Stimulated activated CD4-positive, alpha-beta T cell treated with anti-CD3 and anti-CD28 coated beads, Interleukin-4, amount 100 ng/mL, for 4 hours (primary cell): ENCODE measurements at places on chromosomes 1 and 21.

GRCh38 chr1:31670593-31670964 is 25.9 kb upstream of the PEF1 start:
- DNase-seq: no peak

DNA sequence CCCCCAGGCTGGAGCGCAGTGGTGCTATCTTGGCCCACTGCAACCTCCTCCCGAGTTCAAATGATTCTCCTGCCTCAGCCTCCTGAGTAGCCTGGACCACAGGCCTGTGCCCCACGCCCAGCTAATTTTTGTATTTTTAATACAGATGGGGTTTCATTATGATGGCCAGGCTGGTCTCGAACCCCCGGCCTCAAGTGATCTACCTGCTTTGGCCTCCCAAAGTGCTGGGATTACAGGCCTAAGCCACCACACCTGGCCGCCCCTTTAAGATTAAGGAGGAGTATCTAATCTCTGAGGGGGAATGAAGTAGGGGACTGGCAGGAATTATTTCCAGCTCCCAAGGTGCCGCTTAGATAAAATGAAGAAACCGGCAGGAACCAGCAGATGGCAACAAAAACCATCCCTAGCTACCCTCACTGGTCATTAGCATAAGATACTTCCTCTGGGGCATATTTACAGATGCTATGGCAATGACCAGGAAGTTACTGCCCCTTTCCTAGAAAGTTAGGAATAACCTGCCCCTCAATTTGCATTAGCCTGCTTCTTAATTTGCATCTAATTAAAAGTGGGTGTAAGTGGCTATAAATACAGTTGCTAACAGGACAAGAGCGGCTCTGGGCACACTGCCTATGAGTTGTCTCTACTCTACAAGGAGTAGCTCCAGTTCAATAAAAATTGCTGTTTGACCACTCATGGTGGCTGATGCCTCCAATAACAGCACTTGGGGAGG is 7.1 kb upstream of the NSUN4 start:
- no peak for DNase-seq

- no peak for DNase-seq
Measured at GRCh38 chr1:90162216-90162615, 167.3 kb downstream of the ZNF326 start.

GRCh38 chr1:203703586-203703985 is 61.4 kb upstream of the LAX1 start:
- no peak for DNase-seq

- no peak for DNase-seq
Measured at GRCh38 chr1:150186789-150187559, 37.3 kb downstream of the PLEKHO1 start.

GRCh38 chr1:84570436-84571149 is 3.6 kb downstream of the CTBS start:
- no peak for DNase-seq

GRCh38 chr21:41823906-41824305 is 55.2 kb downstream of the PRDM15 start:
- no peak for DNase-seq

GRCh38 chr21:38183961-38184360 is 72.8 kb upstream of the KCNJ15 start:
- no peak for DNase-seq

DNA sequence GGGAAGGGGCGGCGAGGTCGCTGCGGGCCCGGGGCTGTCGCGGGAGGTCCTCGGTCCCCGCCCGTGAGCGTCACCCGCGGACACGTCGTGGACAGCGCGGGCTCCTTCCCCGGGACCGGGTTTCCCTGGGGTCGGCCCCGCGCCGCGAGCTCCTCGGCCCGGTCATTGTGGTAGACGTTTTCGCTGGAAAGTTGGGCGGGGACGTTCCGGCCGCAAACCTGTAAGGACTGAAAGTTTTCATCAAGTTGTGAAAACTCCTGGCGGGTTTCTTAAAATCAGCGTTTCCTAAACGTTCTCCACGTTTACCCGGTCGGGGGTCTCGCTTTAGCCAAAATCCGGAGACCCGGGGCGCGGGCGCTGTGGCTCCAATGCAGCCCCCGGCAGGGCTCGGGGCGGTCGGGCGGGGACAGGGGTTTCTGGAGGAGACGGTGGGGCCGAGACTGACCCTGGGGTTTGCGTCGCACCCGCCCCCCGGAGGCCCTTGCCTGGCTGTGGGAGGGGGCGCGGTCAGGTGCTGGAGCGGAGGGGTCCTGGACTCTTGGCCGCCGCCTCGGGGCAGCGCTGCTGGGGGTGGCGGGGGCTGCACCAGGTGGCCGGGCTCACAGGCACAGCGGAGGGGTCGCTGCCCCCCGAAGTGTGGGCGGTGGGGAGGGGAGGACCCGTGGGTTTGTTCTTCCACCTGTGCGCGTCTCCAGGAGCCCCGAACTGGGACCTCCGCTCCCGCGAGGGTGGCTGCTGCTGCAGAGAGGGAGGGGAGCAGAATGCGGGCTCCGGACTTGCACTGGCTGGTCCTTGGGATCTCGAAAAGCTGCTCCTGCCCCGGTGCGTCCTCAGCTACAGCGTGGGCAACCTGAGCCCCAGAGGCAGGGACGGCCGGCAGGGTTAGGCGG is 827 bp downstream of the PRKCZ start:
- no peak for DNase-seq

DNA sequence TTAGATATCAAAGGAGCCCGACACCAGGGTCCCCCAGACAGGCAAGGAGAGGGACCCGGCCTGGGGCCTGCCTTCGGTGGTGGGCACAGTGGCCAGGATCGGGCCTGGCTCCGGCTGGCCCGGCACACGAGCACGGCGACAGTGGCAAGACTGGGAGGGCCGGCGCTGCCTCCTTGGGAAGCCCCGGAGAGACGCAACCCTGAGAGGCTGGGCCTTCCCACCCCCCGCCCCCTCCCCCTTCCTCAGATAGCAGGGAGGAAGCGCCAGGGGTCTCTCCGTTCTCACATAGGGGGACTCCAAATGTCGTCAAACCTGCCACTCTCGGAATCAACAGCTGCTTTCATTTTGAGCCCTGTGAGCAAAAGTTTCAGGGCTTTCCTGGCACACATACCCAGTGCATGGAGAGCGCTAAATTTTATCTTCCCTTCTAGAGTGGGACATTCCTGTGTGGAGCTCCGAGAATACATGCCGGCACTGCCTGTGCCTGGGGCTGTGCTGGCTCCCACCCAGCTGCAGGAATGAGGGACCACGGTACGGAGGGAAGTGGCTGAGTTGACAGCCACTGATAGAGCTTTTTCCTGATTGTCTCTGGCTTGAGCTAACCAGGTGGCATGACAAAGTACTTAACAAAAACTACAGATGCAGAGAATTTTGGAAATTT is 62.4 kb downstream of the CD247 start:
- DNase-seq: peak; percentile 33

DNA sequence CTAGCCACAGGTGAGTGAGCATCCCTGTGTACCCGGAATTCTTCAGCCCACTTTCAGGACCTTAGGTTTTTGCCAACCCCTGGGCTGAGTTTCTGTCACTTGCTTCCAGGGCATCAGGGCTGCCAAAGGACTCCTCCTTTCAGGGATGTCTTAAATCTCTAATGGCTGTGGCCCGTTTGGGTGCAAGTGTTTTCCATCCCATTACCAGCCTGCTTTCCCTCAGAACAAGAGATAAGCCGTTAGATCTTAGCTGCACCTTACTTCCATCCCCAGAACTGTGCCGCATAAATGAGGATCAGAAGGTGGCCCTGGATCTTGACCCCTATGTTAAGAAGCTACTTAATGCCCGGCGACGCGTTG is 652 bp downstream of the SNAPIN start:
- no peak for DNase-seq

- no peak for DNase-seq
Measured at GRCh38 chr1:58000821-58001220, 545.7 kb downstream of the OMA1 start.

- no peak for DNase-seq
Measured at GRCh38 chr1:164577291-164577690, 18.3 kb downstream of the PBX1 start.

DNA sequence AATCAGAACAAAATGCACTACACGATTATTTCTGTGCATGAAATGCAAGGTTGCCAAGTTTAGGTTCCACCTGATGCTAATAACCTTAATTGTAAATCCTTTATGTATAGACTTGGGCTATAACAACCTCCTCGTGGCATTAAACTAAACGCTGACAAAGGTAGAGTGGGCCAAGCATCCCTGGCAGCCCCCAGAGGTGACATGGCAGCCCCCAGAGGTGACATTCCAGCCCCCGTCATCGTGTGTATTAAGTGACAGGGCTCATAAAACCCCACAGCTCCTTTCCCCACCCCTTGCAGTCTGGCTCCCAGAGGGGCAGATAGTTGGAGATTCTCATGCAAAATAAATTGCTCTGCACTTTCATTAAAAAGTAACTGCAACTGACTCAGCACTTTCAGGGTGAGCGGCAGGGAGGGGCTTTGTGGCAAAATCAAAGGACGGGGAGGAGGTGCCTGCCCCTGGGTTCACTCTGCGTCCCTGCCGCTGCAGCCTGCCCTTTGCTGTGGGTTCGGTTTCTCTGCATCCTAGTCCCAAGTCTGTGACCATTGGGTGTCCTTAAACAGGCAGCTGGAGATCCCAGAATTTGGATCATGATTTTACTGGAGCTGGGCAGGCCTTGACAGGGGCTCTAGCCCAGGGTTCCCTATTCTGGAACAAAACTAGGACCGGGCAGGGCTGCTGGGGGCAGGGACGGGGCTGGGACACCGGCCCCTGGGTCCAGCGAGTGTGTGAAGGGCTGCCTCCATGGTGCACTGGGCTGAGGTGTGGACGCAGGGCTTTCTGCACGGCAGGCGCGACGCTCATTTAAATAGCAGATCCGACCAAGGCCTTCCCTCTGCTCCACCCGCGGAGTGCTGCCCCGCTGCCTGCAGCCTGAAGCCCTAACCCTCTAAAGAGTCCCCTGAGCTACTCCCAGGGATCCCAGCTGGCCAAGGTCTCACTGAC is 234.9 kb upstream of the VAMP3 start:
- no peak for DNase-seq

GRCh38 chr1:224743608-224744164 is 127.6 kb downstream of the CNIH3 start:
- DNase-seq: no peak

DNA sequence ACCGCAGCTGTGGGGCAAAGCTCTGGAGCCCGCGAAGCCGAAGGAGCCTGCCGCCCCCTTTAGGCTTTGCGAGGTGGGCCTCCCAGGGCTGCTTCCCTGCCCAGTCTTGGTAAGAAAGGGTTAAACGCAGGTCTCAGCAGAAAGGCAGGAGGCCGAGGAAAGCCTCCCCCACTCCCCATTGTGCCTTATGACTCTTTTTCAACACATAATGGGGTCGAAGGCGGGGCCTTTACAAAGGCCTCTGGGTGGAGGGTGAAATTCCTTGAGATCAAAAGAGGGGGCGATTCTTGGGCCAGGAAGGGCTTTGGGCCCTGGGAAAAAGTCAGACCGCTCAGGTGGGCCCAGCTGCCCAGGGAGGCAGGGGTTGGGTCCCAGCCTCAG is 880 bp downstream of the ALPL start:
- DNase-seq: no peak

DNA sequence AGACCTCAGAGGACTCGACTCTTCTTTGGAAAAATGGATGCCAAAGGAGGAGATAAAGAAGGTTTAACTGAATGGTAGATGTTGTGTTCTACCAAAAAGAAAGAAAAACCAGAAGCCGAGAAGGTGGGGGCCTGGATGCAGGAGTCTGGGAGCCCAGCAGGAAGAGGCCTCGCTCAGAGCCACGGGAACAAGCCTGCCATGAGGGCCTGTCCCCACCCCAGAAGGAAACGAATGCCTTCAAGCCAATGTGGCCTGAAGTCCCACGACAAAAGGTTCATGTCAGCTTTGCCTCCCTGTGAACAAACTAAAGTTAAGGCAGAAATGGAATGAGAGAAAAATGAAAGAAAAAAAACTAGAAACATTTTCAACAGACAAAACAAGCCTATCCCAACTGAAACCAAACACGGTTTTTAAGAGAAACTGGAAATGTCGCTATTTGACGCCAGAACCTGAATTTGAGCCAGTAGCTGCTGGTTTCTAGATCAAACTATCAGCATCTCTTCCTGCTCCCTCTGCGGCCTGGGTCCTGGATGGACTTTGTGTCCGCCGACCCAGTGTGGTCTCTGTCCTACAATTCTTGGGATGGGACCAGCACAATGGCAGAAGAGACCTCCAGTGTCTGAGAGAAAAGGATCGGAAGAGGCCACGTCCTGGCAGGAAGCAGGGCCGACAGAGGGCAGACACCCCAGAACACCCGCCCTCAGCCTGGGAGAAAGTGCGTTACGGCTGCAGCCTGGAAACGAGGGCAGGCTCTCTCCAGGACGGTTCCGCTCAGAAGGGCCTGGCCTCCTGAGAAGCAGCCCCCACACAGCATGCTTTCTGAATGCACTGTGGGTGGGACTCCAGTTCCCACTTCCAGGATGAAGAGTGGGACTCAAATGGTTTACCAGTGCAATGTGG is 35.2 kb downstream of the SLC45A1 start:
- no peak for DNase-seq

- DNase-seq: peak; percentile 48
Measured at GRCh38 chr1:21175670-21176581, 771 bp downstream of the EIF4G3 start.

DNA sequence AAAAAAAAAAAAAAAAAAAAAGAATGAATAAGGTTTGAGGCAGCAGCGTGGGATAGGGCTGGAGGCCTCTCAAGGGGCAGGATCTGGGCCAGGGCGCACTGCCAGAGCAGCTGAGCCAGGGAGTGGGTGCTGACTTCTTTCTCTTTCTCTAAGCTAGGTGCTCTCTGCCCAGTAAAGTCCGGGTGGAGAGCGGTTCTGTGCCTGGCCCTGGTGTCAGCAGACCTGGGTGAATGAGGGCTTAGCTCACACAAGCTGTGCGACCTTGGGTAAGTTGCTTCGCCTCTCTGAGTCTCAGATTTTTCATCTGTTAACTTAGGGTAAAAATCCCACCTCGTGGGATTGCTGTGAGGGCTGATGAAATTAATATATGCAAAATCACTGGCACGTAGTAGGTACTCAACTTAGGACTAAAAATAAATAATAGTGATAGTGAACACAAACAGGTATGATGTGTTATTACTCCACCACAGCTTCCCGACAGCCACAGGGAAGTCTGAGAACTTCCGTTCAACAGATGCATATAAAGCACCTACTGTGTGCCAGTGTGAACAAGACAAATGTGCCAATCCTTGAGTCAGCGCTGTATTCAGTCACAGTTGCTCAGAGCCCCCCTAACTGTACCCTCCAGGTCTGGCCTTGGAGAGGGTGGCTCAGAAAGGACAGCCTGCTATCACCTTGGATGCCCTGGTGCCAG is 2.0 kb upstream of the FAM131C start:
- DNase-seq: no peak

- DNase-seq: no peak
Measured at GRCh38 chr1:217907504-217907903, 276.4 kb downstream of the SPATA17 start.
